ENCODE measurements at places on chromosomes 12 and 14. TPM values are rescaled to one million over a fixed set of nuclear protein-coding genes. Genes with fewer than 3 reads are reported as not detected.

CAPRIN2 gene
- 74.5 TPM for total RNA-seq

GALNT16 gene
- total RNA-seq = 6.3 TPM

CCDC175 gene
- 9.8 TPM for total RNA-seq

EML5 gene
- total RNA-seq = 19.3 TPM

SMCO3 gene
- total RNA-seq = 0.39 TPM

KRT3 gene
- total RNA-seq = not detected

ACRBP gene
- 241 TPM for total RNA-seq

KCNK10 gene
- total RNA-seq = 1.6 TPM

FOXG1 gene
- total RNA-seq = 5.5 TPM

CYP27B1 gene
- 3.9 TPM for total RNA-seq

SLC17A8 gene
- 0.08 TPM for total RNA-seq

RDH5 gene
- total RNA-seq = 15.1 TPM

DNA sequence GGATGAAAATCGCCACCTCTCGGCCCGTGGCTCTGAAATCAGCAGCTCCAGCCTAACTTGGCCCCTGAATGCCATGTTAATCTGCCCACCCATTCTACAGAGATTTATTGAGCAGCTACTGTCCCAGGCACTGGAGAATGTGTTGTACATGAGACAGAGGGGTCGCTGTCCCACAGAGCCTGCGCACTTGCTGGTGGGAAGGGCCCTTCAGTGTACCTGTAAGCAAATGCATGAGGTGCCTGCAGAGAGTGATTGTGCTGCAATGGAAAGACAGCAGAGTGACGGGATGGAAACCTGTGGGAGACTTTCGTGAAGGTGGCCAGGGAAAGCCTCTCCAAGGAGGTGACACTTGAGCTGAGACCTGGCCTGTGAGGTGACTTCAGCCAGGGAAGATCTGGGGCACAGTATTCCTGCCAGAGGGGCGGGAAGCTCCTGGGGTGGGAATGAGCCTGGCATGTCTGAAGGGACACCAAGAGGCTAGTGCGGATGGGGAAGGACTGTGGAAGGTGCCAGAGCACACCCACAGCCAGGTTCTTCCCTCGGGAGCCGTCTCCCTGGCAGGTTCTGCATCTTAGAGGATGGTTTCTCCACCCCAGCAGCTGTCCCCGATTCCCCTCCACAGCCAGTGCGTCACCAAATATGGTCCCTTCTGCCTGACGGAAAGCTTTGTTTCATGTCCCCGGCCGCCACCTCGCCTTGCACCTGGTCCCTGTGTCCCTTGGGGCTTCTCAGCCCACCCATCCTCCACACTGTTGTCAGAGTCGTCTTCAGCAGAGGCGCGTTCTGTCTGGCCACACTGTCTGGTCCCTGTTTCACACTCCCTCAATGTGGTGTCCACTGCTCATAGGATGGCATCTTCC, 8.7 kb downstream of the SMIM41 start:
- no peak overlapping the region for H3K27ac ChIP-seq
- no peak overlapping the region for H3K4me3 ChIP-seq
- H3K4me1 ChIP-seq = peaks cover 14% of the 10 kb centered on the region
- no peak for DNase-seq
- H3K36me3 ChIP-seq = no peaks in the 10 kb centered on the region
- no peaks in the 10 kb centered on the region for H3K27me3 ChIP-seq

- no peaks in the 10 kb centered on the region for H3K27me3 ChIP-seq
- no peak for DNase-seq
- no peaks in the 10 kb centered on the region for H3K36me3 ChIP-seq
These were observed 11.9 kb downstream of the CFAP54 start for GRCh38 chr12:96501133-96501761.

DNA sequence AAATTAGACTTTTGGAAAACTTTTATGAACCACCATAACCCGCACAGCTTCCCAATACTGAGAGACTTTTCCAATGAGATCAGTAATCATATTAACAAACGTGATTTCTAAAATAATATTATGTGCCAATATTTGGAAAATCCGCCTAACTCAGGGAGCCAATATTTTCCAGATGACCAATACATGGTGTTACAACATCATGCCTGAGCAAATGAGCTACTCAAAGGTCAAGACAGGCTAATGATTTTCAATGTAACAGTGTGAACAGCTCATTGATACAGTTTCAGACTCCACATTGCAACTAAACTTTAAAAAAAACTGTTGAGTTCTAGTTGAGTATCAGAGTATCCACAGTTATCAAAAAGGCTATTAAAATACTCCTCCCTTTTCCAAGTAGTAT, 46.8 kb downstream of the RNF34 start:
- no peak overlapping the region for H3K27ac ChIP-seq
- DNase-seq = no peak
- no peaks in the 10 kb centered on the region for H3K36me3 ChIP-seq
- no peak overlapping the region for H3K4me3 ChIP-seq
- H3K27me3 ChIP-seq = no peaks in the 10 kb centered on the region
- H3K4me1 ChIP-seq = peaks cover 5% of the 10 kb centered on the region

- DNase-seq = no peak
- no peaks in the 10 kb centered on the region for H3K4me1 ChIP-seq
- no peaks in the 10 kb centered on the region for H3K36me3 ChIP-seq
- H3K4me3 ChIP-seq = no peak overlapping the region
- no peaks in the 10 kb centered on the region for H3K27me3 ChIP-seq
- H3K27ac ChIP-seq = no peak overlapping the region
These were observed 505.1 kb upstream of the TMEM132C start for GRCh38 chr12:127761880-127762279.

DNA sequence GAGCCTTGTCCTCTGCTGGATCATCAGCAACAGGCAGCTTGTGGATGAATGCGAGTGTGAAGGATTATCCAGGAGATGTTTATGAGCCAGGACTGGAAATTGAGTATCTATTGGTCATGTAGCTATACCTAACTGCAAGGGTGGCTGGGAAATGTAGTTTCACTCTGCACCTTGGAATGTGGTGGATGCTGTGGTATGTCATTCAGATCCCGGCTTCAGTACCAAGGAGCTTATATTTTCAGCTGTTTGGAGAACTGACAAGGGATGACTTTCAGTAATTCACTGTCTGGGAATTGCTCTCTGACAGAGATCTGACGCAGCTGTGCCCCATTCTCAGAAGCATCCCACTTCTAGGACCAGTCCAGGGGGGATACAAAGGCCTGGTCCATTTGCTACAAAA, 792.3 kb upstream of the NOVA1 start:
- peaks cover 5% of the 10 kb centered on the region for H3K4me1 ChIP-seq
- H3K36me3 ChIP-seq = no peaks in the 10 kb centered on the region
- no peak for DNase-seq

DNA sequence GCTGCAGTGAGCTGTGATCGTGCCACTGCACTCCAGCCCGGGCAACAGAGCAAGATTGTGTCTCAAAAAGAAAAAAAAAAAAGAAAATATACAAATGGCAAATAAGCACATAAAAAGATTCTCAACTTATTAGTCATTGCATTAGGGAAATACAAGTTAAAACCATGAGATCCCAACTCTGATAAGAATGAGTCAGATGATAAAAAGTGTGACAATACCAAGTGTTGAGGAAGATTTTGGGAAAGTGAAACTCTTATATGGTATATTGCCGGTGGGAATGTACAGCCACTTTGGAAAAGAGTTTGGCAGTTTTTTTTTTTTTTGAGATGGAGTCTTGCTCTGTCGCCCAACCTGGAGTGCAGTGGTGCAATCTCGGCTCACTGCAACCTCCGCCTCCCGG, 7.6 kb upstream of the PRPF40B start:
- H3K4me1 ChIP-seq = no peaks in the 10 kb centered on the region
- no peak overlapping the region for H3K4me3 ChIP-seq
- no peaks in the 10 kb centered on the region for H3K27me3 ChIP-seq
- no peaks in the 10 kb centered on the region for H3K36me3 ChIP-seq
- DNase-seq = no peak

DNA sequence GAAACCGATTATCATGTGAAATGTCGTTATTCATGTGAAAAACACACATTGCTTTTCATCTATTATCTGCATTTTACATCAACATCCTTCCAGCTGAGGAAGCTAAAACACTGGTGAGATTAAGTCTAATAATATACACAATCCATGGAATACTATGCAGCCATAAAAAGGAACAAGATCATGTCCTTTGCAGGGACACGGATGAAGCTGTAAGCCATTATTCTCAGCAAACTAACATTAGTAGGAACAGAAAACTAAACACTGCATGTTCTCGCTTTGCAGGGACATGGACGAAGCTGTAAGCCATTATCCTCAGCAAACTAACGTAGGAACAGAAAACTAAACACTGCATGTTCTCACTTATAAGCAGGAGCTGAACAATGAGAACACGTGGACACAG, 18.3 kb downstream of the KICS2 start:
- no peaks in the 10 kb centered on the region for H3K27me3 ChIP-seq
- no peak overlapping the region for H3K4me3 ChIP-seq
- no peaks in the 10 kb centered on the region for H3K4me1 ChIP-seq
- no peak for DNase-seq
- H3K27ac ChIP-seq = no peak overlapping the region

DNA sequence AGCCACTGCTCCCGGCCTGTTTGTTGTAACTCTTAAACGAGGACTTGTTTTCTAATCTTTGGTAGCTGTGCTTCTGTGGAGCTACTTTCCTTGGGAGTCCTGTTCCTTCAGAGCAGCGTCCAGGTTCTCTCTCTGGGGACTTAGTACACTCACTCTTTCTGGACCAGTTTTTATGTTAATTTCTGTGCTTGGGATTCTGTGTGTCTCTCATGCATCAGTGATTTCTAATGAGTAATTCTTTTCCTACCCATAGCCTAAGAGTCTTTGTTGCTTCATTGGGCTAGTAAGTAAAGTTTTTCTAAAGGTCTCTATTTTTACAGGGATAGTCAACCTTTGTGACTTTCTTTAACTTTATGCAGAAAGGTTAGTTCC, 289.3 kb downstream of the FBXL14 start:
- H3K27ac ChIP-seq = no peak overlapping the region
- H3K27me3 ChIP-seq = no peaks in the 10 kb centered on the region
- H3K4me3 ChIP-seq = no peak overlapping the region
- H3K36me3 ChIP-seq = no peaks in the 10 kb centered on the region
- peaks cover 6% of the 10 kb centered on the region for H3K4me1 ChIP-seq
- DNase-seq = no peak

- no peaks in the 10 kb centered on the region for H3K4me1 ChIP-seq
- no peaks in the 10 kb centered on the region for H3K27me3 ChIP-seq
- no peak for DNase-seq
These were observed 478.5 kb downstream of the NELL2 start for GRCh38 chr12:44397631-44398030.

DNA sequence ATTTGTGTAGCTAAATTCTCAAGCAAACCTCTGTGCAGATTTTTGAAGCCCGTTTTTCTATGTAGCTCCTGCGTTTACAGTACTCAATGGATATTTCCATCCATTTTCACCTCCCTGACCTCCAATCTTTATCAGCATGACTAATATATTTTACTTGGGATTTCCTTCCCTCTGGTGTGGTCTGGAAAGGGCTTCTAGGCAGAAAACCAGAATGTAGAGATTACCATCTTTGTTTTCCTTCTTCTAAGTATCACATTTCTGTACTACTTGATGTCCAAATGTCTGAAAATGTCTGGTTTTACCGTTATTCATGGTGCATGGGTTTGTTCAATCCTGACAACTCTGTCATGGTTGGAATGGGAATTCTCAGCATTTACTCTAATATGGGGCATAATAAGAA, 907.6 kb upstream of the FLRT2 start:
- H3K4me3 ChIP-seq = no peak overlapping the region
- no peak for DNase-seq
- H3K27ac ChIP-seq = no peak overlapping the region
- H3K36me3 ChIP-seq = no peaks in the 10 kb centered on the region
- no peaks in the 10 kb centered on the region for H3K4me1 ChIP-seq

- no peak overlapping the region for H3K4me3 ChIP-seq
- H3K36me3 ChIP-seq = no peaks in the 10 kb centered on the region
- no peak for DNase-seq
These were observed 165.0 kb upstream of the HIF1A start for GRCh38 chr14:61530296-61530695.

DNA sequence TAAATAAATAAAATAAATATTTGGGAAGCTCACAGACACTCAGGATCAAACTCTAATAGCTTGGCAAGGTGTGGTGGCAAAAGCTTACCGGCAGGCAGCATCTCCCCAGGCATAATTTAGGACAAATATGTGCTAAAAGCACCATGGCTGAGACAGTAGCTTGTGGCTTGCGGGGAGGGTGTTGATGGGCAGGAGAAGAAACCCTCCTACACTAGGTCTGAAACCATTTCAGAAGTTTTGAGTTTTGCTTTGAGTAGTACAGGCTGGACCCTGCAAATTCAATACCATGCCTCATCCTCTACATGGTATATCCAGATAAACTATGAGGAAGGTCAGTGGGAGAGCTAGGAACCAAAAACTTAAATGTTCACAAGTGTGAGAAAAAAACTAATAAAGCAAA, 33.1 kb downstream of the MAP3K9 start:
- H3K27me3 ChIP-seq = no peaks in the 10 kb centered on the region
- DNase-seq = no peak

DNA sequence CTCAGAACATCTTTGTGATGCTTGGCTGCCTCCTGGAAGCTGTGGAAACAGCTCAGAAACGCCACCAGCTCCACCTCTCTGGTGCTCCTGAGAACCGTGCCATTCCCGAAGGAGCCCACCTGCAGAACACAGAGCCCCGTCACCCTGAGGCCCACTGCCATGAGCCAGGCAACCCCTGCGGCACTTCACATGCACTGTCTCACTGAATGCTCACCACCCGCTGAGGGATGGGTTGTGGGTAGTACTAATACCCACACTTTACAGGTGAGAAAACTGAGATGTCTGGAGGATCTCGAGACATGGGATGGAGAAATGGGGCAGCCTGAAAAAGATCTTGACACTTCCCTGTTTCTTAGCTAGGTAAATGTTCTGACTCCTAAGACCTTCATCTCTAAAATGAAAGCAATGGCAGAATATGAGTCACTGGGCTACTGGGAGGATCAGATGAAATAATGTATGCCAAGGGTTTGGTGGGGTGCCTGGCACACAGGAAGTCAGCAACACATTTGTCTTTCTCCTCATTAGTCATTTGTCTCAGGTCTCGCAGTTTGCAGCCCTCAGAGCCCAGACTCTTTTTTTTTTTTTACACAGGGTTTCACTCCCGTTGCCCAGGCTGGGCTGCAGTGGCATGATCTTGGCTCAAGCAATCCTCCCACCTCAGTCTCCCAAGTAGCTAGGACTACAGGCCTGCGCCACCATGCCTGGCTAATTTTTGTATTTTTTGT, 5.3 kb downstream of the OASL start:
- H3K4me3 ChIP-seq = no peak overlapping the region
- no peaks in the 10 kb centered on the region for H3K4me1 ChIP-seq
- H3K36me3 ChIP-seq = no peaks in the 10 kb centered on the region
- H3K27me3 ChIP-seq = no peaks in the 10 kb centered on the region
- H3K27ac ChIP-seq = no peak overlapping the region

GRCh38 chr14:55450124-55450523, 9.7 kb upstream of the TBPL2 start:
- H3K27me3 ChIP-seq = no peaks in the 10 kb centered on the region
- DNase-seq = no peak
- H3K4me1 ChIP-seq = peaks cover 50% of the 10 kb centered on the region
- H3K27ac ChIP-seq = no peak overlapping the region
